NCI-H187 treated with DMSO at 0.1 percent for 48 hours (cell line): ENCODE measurements at places on chromosomes 4 and X.

GRCh38 chrX:5113128-5113527 is 1115.5 kb downstream of the NLGN4X start:
- no peak for DNase-seq

DNA sequence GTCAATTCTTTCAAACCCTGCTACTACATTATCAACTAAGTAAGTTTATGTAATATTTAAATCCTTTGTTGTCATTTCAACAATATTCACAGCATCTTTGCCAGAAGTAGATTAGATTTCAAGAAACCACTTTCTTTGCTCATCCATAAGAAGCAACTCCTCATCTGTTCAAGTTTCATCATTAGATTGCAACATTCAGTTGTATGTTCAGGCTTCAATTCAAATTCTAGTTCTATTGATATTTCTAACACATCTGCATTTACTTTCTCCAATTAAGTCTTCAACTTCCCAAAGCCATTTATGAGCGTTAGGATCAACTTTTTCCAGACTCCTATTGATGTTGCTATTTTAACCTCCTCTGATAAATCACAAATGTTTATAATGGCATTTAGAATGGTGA is 66.1 kb downstream of the BMP3 start:
- DNase-seq = no peak

DNA sequence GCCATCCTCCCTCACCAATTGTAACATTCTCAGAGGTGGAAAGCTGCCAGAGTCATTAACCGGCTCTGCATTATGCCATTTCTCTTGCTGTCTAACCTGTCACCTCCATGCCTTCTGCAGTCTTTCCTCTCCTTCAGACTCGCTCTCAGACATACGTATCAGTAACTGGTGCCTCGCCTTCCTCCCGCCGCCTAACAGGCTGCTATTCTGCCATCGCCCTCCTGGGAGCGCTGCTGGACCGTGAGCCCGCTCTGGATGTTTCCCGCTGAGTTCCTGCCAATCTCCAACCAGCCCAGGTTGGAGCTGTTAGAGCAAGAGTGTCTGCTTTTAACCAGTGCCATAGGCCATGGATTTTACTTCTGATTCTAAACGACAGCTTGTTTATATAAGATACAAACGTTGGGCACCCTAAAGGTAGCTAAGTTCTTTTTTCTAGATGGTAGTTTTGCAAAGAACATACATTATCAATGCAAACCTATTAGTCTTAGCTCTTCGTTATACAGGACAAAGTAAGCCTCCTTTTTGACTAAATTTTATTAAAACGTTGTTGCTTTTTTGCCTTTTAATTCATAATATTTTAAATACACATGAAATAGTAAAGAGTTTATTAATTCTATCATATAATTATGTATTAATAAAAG is 59.5 kb upstream of the NEIL3 start:
- DNase-seq = no peak

DNA sequence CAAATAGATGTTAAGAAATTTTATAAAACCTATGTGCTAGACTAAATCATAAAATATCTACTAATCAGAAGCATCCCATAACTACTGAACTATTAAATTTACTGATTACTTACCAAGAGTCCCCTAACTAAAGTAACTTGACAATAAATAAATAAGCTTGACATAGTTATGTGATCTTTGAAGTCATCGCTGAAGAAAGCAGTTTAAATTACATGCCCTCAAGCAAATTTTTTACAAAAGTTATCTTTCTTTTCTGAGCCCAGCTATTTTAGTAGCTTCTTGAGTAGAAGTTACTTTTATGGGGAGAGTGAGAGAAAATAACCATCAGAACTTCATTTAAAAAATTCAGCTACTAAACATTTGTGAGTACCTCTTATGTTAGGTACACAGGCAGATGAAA is 150.9 kb upstream of the FAM241A start:
- no peak for DNase-seq

GRCh38 chrX:22481436-22481835 is 208.7 kb downstream of the CBLL2 start:
- DNase-seq = no peak

DNA sequence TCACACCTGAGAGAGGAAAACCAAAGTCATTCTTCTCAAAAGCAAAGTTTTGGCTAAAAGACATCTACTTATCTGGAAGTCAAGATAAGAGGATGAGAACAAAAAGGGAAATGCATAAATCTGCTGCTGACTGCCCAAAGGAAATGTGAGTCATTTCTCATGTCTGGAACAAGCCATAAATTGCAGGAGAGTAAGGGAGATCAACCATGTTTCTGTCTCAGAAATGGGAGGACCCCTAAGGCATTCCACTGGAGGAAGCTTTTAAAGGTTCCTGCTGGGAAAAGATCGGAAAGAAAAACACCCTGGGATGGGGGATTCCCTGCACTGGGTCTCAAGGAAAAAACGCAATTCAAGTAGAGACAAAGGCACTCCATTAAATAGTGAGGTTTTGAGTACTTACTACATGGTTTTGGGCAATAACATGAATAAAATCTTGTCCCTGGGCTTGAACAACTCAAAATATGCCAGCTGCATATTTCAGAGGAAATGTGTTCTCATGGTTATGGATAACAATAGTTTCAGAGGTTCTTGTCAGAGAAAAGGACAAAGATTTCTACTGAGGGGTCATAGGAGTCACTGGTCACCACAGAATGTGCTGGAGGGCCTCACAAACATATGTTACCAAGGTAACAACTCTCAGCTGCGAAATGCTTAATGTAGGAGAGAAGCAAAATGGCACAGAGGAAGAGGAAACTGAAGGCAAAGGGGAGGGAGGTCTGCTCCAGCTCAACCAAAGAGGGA is 19.3 kb downstream of the GPR143 start:
- DNase-seq = no peak

DNA sequence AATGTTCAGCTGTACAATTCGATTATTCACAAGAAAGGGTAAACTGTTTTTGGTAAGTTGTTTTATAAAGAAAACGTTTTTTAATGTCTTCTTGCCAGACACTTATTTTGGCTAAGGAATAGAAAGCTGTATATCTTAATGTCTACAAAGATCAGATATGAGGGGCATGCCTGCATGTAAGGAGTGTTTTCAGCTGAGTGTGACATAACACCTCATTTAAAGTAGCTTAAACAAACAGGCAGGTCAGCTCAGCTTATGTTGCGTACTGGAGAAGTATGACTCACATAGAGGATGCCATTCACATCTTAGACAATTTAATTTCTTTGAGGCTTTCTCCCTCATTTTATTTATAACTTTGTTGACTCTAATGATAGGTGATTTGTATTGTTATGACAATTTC is 30.4 kb downstream of the LAMTOR3 start:
- DNase-seq = no peak

- DNase-seq = no peak
Measured at GRCh38 chr4:67236788-67237187, 308.5 kb downstream of the CENPC start.

DNA sequence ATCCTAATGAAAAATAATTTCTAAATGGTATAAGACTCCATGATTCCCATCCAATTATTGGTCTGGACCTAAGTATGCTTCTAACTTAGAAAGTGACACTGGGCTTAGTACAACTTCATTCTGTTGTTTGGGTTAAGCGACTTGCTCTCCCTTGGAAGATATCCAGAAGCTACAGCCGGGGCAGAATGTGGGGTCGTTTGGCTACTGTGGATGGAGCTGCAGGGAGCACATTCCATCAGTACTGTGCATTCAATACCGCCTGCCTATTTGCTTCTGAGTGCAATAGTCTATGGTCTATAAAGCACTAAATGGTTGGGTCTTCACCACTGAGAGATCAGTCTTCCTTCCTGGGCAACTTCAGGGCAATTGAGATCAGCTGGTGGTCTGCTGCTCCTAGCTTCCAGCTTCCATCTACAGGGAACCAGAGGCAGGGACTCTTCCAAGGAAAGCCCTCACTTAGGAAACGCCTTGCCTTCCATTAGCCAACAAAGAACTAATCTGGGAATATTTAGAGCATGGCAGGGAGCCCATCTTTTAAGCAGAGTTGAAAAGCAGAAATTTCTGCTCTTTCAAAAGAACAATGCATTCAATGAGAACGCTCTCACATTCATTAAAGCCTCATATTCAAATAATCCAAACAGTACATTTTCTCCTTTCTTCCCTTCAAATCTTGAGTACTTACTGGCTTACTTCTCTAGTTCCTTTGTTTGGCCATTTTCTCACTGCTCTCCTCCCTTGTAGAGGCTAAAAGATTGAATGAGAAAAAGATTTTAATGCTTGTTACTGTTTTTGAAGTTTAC is 1049.9 kb upstream of the TENM3 start:
- no peak for DNase-seq

GRCh38 chr4:42750091-42750490 is 93.2 kb upstream of the ATP8A1 start:
- peak; percentile 7 for DNase-seq

GRCh38 chr4:11446155-11446811 is 17.6 kb upstream of the HS3ST1 start:
- DNase-seq = no peak

DNA sequence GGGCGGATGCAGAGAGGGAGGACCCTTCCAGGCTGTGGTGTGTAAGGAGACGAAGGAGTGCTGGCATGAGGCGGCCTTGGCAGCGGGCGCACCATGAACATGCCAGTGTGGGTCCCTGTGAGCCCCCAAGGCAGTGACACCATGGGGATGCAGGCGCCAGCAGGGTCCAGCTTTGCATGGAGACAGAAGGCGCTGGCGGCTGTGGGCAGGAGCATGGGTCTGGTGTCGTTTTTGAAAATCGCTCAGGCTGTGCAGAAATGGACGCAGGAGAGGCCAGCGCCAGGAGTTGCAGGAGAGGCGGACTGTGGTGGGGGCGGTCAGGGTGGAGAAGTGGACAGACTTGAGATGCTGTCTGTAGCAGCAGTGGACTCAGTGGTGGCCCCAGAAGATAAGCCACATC is 56.1 kb downstream of the PCGF3 start:
- DNase-seq = no peak

- no peak for DNase-seq
Measured at GRCh38 chrX:71599965-71600364, 18.3 kb downstream of the CXCR3 start.

DNA sequence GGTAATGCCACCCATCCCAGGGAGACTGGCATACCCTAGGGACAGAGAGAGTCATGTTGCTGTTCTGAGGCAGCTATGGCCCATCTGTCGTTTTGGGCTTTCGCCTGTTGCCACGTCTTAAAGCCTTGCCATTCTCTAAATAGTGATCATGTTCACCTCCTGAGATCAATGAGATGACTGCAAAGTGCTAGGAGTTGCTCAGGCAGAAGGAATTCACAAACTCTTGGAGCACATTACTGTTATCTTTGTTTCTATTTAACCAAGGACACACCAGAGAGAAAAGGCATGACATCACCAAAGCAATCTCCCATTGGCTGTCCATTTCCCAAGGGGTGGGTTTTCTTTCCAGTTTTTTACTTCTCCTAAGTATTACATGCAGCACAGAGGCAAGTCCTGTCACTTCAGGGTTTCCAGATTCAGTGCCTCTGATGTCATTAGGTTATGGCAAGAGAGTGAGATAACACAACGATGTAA is 37.1 kb upstream of the SETD7 start:
- DNase-seq = no peak

DNA sequence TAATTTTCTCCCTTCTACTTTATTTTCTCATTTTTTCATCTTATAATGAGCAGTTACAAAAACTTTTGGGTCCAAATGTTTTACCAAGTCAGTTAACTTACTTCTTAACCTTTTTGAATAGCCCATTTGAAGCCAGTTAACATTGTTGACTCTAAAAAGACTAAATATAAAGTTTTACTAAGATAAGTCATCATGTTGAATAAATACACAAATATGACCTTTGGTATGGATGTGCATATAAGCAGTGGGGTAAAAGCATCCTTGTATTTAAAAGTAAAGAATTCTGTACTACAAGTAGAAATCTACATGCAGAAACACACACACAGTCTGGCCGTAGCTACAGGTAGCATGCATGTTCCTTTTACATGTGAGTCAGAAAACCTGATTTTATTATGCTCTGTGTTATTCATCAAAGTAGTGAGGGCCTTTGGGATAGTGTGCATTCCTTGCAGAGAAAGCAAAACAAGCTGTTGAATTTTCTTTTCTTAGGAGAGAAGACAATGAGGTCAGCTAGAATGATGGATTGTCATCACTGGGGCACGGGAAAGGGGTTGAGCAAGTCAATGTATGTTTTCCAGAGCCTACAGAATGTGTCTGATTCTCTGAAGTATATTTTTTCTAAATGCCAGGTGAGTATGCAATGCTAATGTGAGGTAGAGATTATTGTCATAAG is 533.2 kb upstream of the AGA start:
- DNase-seq = no peak

DNA sequence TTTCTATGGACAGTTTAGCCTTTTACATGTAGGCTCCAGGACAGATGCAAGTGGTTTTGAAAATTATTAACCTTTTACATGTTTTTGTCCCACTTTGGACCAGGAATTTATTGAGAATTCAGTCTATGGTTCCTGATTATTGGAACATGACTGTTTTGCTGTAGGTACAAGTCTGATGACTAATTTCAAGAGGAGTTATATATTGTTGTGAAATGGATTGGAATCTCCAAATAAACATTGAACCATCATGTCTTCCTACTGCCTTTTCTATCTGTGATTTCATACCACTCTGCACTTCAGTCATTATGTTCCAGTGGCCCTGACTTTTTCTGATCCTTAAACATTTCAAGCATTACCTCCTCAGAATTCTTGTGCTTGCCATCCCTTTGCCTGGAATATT is 35.9 kb downstream of the TBC1D19 start:
- DNase-seq = no peak

GRCh38 chr4:61320154-61320553 is 120.0 kb downstream of the ADGRL3 start:
- no peak for DNase-seq

GRCh38 chr4:129474698-129475097 is 378.7 kb downstream of the C4orf33 start:
- DNase-seq = no peak

- no peak for DNase-seq
Measured at GRCh38 chrX:30568136-30568535, 9.4 kb downstream of the TASL start.

DNA sequence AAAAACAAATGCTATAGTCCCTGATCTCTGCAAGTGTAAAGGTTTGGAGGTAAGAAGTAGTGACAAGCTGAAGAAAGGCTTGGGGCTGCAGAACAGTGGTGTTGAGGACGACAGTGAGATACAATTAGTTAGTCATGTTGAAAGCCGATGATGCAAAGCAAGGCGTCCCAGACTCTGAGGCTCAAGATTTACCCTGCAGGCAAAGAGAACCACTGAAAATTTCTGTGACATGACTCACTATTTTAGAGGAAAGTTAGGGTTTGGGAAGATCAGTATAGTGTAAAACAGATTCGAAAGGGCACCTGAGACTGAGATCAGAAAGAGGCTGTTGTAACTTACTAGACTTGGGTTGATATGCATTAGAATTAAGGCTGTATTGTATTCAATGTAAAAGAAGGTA is 281.3 kb upstream of the FTHL17 start:
- no peak for DNase-seq

GRCh38 chr4:172786039-172786792 is 382.4 kb upstream of the GALNT7 start:
- no peak for DNase-seq

DNA sequence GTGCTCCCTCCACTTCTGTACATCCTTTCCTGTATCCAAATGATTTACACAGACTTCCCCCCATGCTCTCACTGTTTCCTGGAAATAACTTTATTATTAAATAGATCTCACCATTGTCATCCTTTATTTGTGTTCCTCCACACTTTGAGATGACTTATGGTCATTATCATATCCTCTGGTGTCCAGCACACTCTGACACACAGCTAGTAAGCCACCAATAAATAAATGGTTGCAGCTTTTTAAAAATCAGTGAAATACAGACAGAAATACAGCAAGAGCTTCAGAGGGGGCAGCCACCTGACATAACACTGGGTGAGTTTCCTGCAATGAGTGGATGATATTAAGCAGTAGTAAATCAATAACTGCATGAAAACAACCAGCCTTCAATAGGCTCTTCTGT is 2036.4 kb upstream of the AGA start:
- no peak for DNase-seq
